Neural crest cell (in vitro differentiated cells): ENCODE measurements at places on chromosomes 3 and 15. TPM values are rescaled to one million over a fixed set of nuclear protein-coding genes. Genes with fewer than 3 reads are reported as not detected.

The RHCG gene
- not detected in 2 replicates for total RNA-seq

DNA sequence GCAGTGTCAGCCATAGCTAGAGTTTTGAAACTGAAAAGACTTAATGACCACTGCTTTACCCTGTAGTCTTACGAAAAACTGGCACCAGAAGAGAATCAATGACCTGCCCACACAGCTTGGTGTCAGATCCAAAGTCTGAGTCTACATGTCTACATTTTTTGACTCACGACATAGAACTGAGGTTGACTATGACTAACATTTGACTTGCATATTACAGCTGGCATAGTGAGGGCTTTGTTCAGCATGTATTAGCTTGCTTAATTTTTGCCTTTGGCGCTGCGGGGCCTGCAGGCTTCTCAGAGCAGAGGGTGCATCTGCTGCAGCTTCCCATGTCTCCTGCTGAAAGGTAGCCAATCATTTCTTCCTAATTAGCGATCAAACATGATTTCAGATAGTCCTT lies 167.0 kb downstream of the EBLN2 start:
- no peak for DNase-seq

The CKMT1B gene
- 1.9 and 4.5 TPM in 2 replicates for total RNA-seq

- DNase-seq = no peak
Measured at GRCh38 chr15:58487041-58487723, 55.4 kb downstream of the LIPC start.

The UBAP1L gene
- total RNA-seq = 3.6 and 4.5 TPM in 2 replicates

DNA sequence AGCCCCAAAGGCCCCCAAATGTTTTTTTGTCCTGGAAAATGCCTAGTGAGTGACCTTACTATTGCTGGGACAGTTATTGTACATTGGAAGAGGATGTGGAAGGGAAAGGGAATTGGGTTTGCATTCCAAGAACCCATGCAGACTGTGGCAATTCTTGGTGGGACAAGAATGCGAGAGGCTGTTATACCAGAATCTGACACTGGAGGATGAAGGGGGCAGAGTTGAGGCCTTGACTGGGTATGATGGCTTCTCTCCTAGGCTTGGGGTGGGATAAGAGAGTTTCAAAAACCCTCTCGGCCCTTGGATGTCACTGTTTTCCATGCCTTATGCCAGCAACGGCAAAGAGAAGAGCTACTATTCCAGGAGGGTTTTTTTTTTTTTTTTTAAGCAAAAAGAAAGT lies 25.3 kb downstream of the IL16 start:
- no peak for DNase-seq

- DNase-seq = no peak
Measured at GRCh38 chr3:4720316-4721075, 227.3 kb downstream of the ITPR1 start.

DNA sequence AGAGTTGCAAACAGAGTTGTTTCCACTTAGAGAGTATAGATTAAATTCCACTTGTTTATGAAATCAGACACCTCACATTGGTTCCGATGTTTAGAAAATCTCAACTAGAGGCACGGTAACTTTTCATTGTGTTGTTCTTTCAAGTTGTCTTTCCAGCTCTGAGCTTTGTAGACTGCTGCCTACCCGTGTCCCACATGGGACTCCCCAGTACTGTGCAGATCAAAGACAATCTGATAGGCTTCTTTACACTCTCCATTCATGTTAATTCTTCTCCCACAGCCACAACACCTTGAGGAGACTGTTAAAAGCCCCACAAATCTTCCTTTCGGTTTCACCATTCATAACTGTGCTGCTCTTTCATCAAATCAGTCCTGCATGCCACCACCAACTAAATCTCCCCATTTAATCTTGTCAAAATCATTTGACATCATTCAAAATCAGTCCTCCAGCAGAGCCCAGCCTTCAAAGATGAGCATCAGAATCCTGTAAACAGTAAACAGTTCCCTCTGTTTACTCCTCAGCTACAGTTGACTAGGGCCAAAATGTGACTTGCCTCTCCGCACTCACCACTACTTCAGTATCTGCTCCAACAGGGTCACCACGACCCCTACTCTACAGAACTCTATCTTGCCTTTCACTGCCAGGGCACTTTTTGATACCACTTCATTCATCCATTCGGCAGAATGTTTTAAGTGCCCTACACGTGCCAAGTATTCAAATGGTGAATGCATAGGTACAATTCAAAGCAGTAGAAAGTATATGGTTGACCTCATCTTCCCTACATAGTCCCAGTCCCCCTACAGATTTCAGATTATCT lies 8.3 kb downstream of the ANXA2 start:
- DNase-seq = no peak

- DNase-seq = no peak
Measured at GRCh38 chr15:69979783-69980182, 117.9 kb downstream of the TLE3 start.

DNA sequence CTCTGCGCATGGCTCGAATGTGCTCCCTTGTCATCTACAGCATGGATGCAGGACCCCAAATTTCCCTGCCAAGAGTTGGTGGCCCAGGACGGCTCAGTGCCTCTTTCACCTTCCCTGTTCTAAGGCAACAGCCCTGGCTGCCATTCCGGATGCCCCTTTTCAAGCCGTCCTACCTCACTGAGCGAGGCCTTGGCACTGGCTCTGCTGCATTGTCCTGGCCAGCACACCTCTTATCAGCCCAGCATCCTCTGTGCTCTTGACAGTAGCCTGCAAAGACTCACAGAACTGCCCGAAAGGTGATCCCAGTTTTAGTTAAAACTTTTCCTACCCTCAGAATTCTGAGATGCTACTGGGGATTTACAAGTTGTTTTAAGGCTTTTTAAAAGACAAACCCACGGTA lies 122.0 kb downstream of the MECOM start:
- no peak for DNase-seq

DNA sequence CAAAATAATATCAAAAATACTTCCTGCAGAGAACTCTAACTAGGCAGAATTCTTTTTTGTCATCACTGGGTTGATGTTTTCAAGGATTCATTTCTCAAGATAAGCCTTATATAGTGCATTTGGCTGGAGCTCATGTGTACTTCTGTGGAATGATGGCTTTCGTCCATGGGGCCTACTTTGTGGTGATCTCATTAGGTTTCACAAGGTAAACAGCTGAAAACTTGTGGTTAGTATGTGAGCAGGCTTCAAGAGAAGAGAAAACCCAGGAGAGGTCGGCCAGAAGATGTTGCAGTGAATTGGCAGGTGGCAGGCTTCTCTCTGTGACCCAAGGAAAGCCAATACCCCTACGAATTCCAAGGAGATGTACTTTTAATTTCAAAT lies 121.4 kb upstream of the PHLDB2 start:
- DNase-seq = no peak

The ARHGEF26 gene
- total RNA-seq = 17.4 and 19.3 TPM in 2 replicates

GRCh38 chr3:30616347-30617027 lies 10.1 kb downstream of the TGFBR2 start:
- DNase-seq = no peak

GRCh38 chr15:99930696-99931095 lies 197.5 kb upstream of the LYSMD4 start:
- DNase-seq = no peak

GRCh38 chr3:117887031-117887430 lies 1147.6 kb downstream of the IGSF11 start:
- DNase-seq = no peak

The SH2D7 gene
- not detected in 2 replicates for total RNA-seq

The TM4SF1 gene
- not detected in 2 replicates for total RNA-seq

- DNase-seq = no peak
Measured at GRCh38 chr3:188124184-188124583, 29.8 kb upstream of the LPP start.

DNA sequence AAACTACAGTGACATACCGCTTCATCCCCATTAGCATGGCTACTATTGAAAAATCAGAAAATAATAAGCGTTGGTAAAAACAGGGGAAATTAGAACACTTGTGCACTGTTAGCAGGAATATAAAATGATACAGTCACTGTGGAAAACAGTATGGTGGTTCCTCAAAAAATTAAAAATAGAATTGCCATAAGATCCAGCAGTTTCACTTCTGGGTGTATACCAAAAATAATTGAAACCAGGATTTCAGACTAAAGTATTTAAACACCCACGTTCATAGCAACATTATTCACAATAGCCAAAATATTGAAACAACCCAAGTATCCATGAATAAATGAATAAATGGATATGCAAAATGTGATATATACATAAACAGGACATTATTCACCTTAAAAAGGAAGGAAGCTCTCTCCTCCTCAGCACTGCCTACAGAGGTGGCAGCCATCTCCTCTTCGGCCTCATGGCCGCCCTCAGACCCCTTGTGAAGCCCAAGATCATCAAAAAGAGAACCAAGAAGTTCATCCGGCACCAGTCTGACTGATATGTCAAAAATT lies 34.1 kb downstream of the NGLY1 start:
- DNase-seq = no peak

- DNase-seq = no peak
Measured at GRCh38 chr3:186997061-186997460, 66.7 kb downstream of the ST6GAL1 start.

DNA sequence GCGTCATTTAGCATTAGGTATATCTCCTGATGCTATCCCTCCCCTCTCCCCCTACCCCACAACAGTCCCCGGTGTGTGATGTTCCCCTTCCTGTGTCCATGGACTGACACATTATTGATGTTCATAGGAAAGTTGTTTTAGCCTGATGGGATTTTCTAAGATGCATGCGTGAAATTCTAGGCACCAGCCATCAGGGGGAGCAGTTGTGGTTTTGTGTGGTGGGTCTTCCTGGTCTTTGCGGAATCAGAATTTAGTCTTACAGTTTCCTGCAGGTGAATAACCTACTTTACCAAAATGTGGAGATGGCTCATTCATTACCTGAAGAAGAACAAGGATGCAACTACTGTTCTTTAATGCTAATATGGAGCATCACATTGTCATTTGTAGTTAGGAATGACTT lies 455.0 kb upstream of the THBS1 start:
- peak; percentile 31 for DNase-seq

The GOLGA8T gene
- 0.47 and 0.71 TPM in 2 replicates for total RNA-seq

- DNase-seq = no peak
Measured at GRCh38 chr3:40912461-40912860, 286.8 kb upstream of the CTNNB1 start.

The LRRIQ4 gene
- total RNA-seq = 0.12 and 0.16 TPM in 2 replicates

The NEK10 gene
- 1.6 and 2.7 TPM in 2 replicates for total RNA-seq

- no peak for DNase-seq
Measured at GRCh38 chr3:179083977-179084376, 12.4 kb upstream of the ZMAT3 start.

The GRM2 gene
- 6.6 and 8.3 TPM in 2 replicates for total RNA-seq

DNA sequence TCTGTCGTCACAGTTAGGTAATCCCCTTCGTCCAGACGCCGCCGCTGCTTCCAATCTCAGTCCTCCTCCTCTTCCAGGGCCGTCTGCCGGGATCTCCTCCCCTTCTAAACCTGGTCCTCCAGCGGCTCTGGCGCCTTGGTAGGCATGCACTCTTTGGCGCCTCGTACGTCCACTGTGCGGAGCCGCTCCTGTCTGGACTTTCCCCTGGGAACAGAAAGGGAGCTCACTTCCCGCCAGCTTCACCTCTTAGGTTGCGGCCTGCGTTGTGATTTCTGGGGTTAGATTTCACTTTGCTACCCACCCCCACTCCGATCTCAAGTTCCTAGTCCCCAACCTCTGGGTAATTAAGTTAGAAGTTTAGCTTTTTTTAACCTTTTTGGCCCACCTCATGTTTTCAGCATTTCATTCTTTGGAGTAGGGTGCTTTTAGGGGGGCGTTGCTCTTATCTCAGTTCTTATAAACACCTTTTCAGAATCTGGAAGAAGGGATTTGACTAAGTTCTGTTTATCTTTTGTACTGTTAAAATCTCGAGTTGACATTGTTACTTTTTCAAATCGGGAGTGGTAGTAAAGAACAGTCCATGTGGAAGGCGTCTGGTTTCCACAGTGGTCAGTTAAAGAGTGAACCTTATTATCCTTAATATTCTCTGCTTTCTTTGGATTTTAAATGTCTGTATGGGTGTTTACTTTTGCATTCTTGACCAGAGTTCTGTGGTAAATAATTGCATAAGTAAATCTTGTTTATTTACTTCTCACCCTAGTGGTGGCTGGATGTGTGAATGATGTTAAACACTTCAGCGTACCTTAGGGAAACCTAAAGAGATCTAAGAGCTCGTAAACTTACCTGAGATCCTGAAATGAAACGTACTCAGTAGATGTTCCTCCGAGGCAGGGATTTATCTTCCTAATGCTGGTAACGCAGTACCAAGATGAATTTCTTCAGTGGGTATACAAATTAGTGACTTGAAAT lies 611 bp downstream of the CTDSPL2 start:
- no peak for DNase-seq

- DNase-seq = no peak
Measured at GRCh38 chr3:5250467-5251195, 63.1 kb downstream of the EDEM1 start.

GRCh38 chr3:126538966-126539365 lies 15.0 kb downstream of the CHST13 start:
- DNase-seq = no peak

GRCh38 chr3:56314842-56315241 lies 153.4 kb downstream of the ERC2 start:
- DNase-seq = no peak

- no peak for DNase-seq
Measured at GRCh38 chr3:195208631-195209030, 62.3 kb downstream of the XXYLT1 start.

DNA sequence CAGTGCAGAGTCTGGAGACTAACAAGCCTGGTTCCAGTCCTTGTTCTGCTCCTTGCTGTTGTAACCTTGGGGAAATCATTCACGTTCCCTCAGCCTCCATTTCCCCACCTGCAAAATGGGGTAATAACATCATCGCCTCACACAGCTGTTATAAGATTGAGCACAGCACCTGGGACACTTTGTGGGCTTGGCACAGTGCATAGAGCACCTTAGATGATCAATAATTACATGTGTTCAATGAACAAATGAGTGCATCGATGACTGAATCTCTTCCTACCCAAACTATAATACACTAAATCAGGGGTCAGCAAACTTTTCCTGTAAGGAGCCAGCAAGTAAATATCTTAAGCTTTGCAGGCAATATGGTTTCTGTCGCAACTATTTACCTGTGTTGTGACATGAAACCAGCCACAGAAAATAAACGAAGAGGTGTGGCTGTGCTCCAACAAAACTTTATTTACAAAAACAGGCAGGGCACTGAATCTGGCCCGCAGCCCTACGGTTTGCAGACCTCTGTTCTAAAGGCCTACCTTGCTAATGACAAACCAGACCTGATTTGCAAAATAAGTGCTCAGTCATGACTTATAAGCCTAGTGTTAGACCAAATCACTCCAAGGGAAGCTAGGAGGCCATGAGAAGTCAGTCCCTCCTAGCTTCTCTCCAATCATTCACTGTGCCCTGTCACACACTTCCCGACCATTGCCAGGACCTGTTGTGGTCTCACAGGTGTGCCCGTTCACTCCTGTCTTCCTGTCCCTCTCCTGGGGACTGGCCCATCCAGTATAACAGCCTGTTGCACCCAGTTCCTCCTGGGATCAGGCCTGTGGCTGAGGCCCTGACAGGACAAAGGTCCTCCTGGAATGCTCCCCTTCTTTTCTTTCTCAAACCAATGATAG lies 149.4 kb upstream of the WNT5A start:
- no peak for DNase-seq

DNA sequence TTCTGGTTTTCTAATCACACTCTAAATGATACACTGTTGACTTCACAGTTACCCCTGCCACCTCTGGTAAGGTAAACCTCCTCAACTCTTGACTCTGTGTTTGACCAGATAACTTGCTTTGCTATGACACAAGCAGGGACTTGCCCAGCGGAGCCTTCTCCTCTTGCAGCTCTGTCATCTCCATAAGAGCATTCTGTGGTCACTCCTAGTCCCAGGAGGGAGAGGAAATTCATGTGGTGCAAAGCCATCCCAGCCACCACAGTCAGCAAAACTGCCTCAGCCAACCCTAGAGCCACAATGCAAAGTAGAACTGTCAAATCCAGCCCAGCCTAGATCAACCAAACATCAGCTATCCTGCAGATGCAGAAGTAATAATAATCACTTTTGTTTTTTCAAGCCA lies 144.7 kb upstream of the GADL1 start:
- DNase-seq = no peak
